ENCODE measurements at places on chromosomes 16 and 17. TPM values are rescaled to one million over a fixed set of nuclear protein-coding genes. Genes with fewer than 3 reads are reported as not detected.
A peak's percentile ranks its signal among the peaks of the same experiment; 100 is the strongest.

- no peaks in the 10 kb centered on the region for H3K36me3 ChIP-seq
- H3K27ac ChIP-seq, result no peak overlapping the region
- DNase-seq, result no peak
- peaks cover 6% of the 10 kb centered on the region for H3K27me3 ChIP-seq
- no peaks in the 10 kb centered on the region for H3K4me1 ChIP-seq
Measured at GRCh38 chr17:45847747-45848146, 3.1 kb downstream of the SPPL2C start.

The MAFG gene
- total RNA-seq, result 14.8 TPM

The TPSAB1 gene
- not detected for total RNA-seq

- peaks cover 3% of the 10 kb centered on the region for H3K4me1 ChIP-seq
- DNase-seq, result no peak
- H3K36me3 ChIP-seq, result no peaks in the 10 kb centered on the region
Measured at GRCh38 chr17:79280010-79280409, 205.4 kb downstream of the ENGASE start.

DNA sequence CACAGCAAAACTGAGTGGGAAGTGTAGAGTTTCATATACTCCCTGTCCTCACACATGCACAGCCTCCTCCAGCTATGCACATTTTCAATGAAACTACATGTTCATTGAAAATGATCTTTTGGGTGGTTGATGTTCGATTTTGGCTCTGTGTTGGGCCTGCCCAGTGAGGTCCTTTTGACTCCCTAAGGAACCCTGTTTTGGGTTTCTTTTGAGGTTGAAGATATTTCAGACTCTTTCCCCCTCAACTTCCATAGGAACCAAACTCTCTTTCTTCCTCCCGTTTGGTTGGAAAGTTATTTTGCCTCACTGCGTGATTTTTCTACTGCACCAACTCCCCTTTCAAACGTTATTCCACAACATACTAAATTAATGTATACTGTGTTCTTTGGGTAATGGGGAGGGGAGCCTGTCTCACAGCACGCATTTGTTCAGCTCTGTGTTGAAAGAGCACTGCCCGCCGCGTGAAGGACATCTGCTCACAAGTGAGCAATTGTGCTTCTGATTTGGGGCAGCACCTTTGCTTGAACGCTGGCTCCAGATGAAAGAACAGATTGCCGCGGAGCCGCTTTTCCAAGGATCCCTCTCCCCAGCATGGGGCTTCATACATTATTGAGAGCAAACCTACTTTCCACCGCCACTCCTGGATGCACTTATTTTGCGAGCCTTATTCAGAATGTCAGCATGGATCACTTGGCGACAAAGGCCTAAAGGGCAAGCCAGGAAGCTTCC, 385.9 kb downstream of the WWOX start:
- no peaks in the 10 kb centered on the region for H3K4me1 ChIP-seq
- H3K27ac ChIP-seq, result no peak overlapping the region
- DNase-seq, result no peak
- H3K36me3 ChIP-seq, result no peaks in the 10 kb centered on the region
- H3K4me3 ChIP-seq, result no peak overlapping the region

- H3K36me3 ChIP-seq, result peaks cover 28% of the 10 kb centered on the region
- H3K27me3 ChIP-seq, result no peaks in the 10 kb centered on the region
- H3K4me1 ChIP-seq, result no peaks in the 10 kb centered on the region
- no peak for DNase-seq
Measured at GRCh38 chr17:19656851-19657581, 8.5 kb downstream of the ALDH3A2 start.

- no peaks in the 10 kb centered on the region for H3K4me1 ChIP-seq
- DNase-seq, result no peak
- H3K27ac ChIP-seq, result no peak overlapping the region
- H3K27me3 ChIP-seq, result no peaks in the 10 kb centered on the region
- H3K4me3 ChIP-seq, result no peak overlapping the region
Measured at GRCh38 chr16:8381814-8382213, 208.5 kb downstream of the TMEM114 start.

DNA sequence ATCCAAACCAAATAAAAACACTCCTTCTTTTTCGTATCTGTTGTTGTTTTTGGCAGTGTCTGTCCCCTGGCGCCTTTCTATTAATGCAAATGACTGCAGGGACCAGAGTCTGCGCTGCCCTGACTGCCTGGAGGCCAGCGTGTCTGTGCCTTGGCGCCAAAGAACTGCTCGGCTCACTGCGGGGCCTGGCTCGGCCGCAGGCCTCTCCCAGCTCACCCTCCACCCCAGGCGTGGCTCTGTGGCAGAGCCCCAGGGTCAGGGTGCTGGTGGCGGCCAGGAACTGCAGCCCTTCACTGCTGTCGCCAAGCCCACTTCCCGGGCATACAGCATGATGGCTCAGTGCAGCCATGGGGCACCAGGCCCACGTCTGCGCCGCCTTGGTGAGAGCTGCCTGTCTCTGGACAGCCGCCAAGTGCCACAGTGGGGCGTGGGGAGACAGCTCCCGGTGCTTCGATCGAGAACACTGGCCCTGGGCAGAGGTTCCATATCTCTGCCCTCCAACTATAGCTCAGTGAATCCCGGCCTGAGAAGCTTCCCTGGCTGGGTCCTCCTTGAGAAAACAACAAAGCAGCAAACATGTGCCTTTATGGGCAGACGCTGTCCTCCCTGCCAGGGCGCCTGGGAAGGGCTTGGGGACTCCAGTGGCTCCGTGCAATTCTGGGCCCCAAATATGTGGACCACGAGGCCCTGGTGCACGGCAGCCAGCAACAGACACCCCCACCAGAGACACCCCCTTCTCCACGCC, 11.1 kb downstream of the CANT1 start:
- H3K4me1 ChIP-seq, result peaks cover 4% of the 10 kb centered on the region
- H3K27ac ChIP-seq, result no peak overlapping the region
- DNase-seq, result no peak
- no peak overlapping the region for H3K4me3 ChIP-seq
- H3K36me3 ChIP-seq, result peaks cover 26% of the 10 kb centered on the region

DNA sequence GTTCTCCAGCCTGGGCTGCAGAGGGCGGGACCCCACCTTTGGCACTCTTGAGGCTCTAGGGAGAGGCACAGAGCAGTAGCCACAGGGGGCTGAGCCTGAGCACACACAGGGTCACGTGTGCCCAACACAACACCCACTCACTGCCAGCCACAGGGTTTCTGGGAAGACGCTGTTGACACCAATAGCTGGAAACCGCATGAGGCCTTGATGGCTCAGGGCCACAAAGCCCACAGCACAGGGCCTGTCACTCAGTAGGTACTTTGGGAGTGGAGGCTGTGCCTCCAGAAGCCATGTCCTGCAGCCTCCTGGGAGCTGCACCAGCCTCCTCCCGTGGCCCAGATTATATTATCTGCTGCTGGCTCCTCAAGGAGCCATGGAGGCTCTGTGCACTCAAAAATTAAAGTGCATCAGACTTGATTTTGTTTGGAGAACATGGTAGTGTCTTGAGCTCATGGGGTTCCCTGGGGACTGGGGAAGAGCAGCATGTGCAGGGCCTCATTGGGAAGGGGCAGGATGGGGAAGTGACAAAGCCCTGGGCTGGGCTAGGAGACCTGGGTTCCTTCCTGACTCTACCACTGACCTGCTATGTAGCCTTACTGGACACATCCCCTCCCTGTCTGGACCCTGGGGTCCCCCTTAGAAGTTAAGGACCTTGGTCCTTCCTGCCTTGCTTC, 12.5 kb upstream of the SREBF1 start:
- H3K36me3 ChIP-seq, result no peaks in the 10 kb centered on the region
- peak overlapping the region; percentile 95 for H3K27ac ChIP-seq
- DNase-seq, result peak; percentile 96
- peak overlapping the region; percentile 56 for H3K4me3 ChIP-seq
- no peaks in the 10 kb centered on the region for H3K27me3 ChIP-seq
- H3K4me1 ChIP-seq, result peaks cover 73% of the 10 kb centered on the region

- peaks cover 7% of the 10 kb centered on the region for H3K36me3 ChIP-seq
- DNase-seq, result no peak
- H3K4me1 ChIP-seq, result peaks cover 15% of the 10 kb centered on the region
- no peak overlapping the region for H3K4me3 ChIP-seq
Measured at GRCh38 chr17:74861662-74862107, 2.0 kb upstream of the GRIN2C start.

DNA sequence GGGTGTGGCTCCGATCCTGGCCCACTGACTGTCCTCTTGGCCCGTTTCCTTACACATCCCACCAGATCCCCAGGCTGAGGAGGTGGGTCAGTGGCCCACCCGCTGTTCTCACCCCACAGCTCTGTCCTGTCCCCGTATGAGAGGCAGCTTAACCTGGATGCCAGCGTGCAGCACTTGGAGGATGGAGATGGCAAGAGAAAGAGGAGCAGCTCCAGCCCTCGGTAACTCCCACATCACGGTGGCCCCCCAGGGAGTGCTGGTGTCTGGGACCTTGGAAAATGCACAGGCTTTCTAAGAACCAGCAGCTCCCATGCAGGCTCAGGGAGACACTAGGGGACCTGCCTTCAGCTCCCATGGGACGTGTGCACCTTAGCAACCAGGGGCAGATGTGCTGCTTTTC, 4.2 kb upstream of the LLGL2 start:
- no peak overlapping the region for H3K4me3 ChIP-seq
- peaks cover 18% of the 10 kb centered on the region for H3K36me3 ChIP-seq
- DNase-seq, result no peak
- no peak overlapping the region for H3K27ac ChIP-seq

GRCh38 chr16:12341423-12341822, 364.9 kb downstream of the SNX29 start:
- DNase-seq, result no peak
- no peaks in the 10 kb centered on the region for H3K27me3 ChIP-seq
- H3K27ac ChIP-seq, result peak overlapping the region; percentile 18

The CFAP97D1 gene
- not detected for total RNA-seq

DNA sequence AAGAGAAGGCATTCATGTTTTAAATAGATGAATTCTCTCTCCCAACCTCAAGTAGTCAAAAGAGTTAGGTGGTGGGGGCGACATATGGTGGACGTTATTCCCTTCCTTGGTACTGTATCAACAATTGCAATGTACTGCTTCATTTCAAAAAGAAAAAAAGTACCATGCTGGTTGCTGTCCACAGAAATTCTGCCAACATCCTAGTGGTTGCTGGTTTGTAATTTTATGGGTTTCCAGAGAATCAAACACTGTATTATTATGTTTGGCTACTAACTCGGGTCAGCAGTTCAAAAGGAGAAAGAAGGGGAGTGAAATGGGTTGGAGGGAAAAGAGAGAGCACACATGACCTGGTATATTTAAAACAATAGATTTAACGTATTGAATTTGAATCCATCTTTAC, 61.1 kb upstream of the KCNJ16 start:
- H3K36me3 ChIP-seq, result no peaks in the 10 kb centered on the region
- no peak overlapping the region for H3K4me3 ChIP-seq
- peaks cover 7% of the 10 kb centered on the region for H3K27me3 ChIP-seq
- DNase-seq, result no peak
- no peak overlapping the region for H3K27ac ChIP-seq
- no peaks in the 10 kb centered on the region for H3K4me1 ChIP-seq

The RASD1 gene
- total RNA-seq, result 0.17 TPM

DNA sequence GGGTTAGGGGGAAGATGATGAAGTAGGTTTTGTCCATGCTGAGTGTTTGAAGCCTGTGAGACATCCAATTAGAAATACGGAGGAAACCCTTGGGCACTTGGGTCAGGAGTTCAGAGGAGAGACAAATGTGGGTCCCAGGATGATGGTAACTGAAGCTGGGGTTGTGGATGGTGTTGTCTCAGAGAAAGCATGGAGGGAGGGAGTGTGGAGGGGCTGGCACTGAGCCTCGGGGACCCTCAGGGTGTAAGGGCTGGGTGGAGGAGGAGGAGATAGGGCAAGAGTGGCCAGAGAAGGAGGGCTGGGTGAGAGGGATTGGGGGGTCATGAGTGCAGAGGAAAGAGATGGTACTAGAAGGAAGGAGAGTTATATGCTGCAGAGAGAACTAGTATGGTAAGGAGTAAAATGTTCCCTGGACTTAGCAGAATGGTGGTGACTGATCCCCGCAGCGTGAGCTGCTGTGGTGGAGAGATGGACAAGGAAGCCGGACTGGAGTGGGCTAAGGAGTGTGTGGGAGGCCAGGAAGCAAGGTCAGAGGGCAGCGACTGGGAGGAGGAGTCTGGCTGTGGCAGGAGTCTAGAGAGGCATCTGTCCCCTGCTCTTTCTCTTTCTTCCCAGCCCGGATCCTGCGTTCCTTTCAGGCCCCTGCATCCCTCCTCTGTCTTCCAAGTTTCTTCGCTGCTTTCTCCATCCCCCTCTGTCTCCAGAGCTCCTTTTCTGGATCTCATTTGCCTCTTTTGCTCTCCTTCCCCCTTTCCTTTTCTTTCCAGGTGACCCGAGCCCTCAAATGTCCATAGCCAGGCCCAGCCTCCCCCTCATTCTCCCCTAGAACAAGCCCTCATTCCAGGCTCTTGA, 3.9 kb upstream of the COL1A1 start:
- peaks cover 47% of the 10 kb centered on the region for H3K27me3 ChIP-seq
- no peak overlapping the region for H3K4me3 ChIP-seq
- DNase-seq, result no peak
- no peak overlapping the region for H3K27ac ChIP-seq
- peaks cover 14% of the 10 kb centered on the region for H3K4me1 ChIP-seq
- no peaks in the 10 kb centered on the region for H3K36me3 ChIP-seq

DNA sequence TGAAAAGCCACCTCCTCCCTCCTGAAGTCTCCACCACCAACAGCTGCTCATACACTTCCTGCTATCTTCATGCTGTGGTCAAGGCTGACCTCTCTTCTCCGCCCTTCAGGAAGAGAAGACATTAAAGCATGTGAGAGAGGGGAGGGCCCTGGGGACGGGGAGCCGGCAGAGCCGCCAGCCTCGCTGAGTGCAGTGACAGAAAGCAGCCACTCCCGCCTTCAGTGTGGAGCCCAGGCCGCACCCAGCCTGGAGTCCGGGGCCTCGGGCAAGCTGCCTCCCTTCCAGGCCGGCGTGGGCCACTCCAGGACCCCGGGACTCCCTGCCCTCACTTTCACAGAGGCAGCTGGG, 94.7 kb upstream of the TNRC6C start:
- H3K27ac ChIP-seq, result no peak overlapping the region
- no peaks in the 10 kb centered on the region for H3K27me3 ChIP-seq
- no peak for DNase-seq
- no peak overlapping the region for H3K4me3 ChIP-seq

DNA sequence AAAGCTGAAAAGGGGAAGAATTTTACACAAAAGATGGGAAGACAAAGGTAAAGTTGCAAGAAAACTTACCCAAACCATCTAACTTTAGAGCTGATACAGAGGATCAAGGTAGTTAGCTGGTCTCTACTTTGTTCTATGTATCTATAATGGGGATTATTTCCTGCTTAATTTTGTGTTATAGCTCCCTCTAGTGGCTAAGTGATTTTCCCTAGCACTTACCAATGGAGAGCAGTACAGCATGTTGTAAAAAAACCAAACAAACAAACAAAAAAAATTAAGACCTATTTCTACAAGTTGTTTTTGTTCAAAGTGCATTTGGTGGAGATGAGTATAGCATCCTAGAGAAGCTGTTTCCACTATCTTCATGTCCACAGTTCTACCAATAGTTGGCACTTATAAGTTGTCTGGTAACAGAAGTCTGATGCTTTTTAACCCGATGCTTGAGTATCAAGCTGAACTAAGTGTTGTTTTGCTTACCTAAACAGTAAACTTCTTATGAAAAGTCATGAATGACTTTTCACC, 7.5 kb downstream of the SRSF1 start:
- peaks cover 88% of the 10 kb centered on the region for H3K4me1 ChIP-seq
- DNase-seq, result no peak
- H3K27me3 ChIP-seq, result no peaks in the 10 kb centered on the region

Data from activated naive CD4-positive, alpha-beta T cell treated with anti-CD3 and anti-CD28 coated beads for 36 hours (primary cell).